ENCODE measurements at places on chromosomes 1 and 21. TPM values are rescaled to one million over a fixed set of nuclear protein-coding genes. Genes with fewer than 3 reads are reported as not detected.

DNA sequence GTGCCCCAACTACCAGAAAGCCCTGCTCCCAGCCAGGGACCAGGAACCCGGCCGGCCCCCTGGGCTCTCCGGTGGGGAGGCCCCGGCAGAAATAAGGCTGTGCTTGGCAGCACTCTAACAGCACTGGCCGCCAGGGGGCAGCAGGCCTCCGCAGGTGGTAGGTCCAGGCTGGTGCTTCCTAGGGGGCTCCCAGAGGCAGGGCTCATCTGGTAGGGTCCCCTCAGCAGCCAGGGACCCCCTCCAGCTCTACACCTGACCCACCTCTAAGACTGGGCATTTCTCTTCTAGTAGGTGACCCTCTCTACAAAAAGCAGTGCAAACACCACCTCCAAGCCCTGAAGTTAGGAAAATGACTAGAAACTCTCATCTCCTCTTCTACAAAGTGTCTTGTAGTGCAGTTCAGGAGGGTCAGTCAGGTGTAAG lies 85.6 kb downstream of the STUM start:
- DNase-seq = peak; percentile 63

- DNase-seq = peak; percentile 87
Observed at GRCh38 chr1:923131-923990, at the start of gene SAMD11. SAMD11 (plus strand) TSS chr1:923923; CDS start chr1:924432, 509 bp downstream.

GRCh38 chr21:28541371-28542112 lies 451.1 kb downstream of the LTN1 start:
- DNase-seq = no peak

DNA sequence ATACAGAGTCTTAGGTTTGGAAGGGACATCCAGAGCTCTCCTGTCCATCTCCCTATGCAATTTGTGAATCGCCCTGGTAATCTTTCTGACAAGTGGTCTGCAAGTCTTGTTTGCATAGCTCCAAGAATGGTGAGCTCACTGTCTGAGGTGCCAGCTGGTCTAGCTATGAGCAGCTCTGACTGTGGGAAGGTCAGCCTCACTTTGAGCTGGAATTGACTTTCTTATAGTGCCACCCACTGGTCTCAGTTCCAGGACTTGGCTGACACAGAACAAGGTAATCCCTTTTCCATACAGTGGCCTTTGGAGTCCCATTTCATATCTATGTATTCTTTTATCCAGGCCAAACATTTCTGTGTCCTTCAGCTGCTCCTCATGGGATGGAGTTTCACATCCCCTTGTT lies 95.6 kb upstream of the C8B start:
- DNase-seq = no peak

DNA sequence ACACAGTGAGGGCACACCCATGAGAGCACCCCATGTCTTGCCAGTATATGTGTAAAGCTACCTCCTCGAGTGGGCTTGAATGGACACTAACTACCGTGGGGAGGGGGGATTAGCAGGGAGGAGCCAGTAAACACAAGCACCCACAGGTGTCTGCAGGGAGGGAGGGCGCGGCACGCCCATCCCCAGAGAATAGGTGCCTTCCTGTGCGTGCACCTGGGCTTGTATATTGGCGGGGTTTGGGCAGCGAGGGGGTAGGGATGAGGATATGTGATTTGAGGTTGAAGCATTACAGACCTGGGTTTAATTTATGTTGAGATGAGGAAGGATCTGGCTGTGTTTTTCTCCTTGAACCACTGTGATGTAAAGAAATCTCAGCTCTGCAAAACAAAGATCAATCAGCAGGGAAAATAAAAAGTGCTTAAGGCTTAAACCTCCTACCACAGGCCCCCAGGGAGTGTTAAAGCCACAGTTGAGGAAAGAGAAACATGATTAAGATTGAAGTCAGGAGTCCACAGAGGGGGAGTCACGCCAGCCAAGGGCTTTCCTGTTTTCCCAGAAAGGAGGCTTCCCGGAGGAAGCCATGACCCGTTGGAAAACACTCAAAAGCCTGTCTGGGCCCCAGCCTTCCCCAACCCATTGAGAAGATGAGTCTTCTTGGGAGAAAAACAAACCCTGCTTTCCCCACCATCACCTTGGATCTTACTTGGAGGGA lies 80.0 kb downstream of the CAMK2N1 start:
- DNase-seq = peak; percentile 59

- peak; percentile 25 for DNase-seq
Observed at GRCh38 chr1:9651565-9652378, at the start of gene PIK3CD. PIK3CD (plus strand) TSS chr1:9651731; CDS start chr1:9710456, 58,725 bp downstream.

DNA sequence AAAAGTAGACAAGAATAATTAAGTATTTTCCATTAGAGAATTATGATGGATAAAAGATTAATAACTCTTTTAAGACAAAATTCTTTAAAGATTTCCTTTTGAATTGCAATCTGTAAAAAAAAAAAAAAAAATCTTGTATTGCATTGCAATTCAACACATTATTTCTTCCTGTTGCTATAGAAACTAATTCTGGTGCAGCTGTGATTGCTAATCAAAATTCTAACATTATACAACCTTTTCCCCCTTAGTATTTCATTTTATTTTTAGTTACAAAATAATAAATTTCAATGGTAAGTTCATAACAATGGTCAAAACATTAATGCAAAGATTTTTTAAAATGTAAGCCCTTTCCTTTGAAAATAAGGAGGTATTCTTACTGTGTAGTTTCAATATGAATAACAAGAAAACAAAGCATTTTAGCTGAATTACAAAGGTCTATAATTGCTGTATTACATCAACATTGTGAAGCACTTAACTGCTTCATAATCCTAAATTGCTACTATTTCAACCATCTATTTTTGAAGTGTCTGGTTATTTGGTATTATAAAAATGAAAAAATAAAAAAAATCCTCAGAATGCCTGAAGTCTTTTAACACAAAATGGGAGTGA lies 135.0 kb downstream of the SYT14 start:
- DNase-seq = peak; percentile 53

DNA sequence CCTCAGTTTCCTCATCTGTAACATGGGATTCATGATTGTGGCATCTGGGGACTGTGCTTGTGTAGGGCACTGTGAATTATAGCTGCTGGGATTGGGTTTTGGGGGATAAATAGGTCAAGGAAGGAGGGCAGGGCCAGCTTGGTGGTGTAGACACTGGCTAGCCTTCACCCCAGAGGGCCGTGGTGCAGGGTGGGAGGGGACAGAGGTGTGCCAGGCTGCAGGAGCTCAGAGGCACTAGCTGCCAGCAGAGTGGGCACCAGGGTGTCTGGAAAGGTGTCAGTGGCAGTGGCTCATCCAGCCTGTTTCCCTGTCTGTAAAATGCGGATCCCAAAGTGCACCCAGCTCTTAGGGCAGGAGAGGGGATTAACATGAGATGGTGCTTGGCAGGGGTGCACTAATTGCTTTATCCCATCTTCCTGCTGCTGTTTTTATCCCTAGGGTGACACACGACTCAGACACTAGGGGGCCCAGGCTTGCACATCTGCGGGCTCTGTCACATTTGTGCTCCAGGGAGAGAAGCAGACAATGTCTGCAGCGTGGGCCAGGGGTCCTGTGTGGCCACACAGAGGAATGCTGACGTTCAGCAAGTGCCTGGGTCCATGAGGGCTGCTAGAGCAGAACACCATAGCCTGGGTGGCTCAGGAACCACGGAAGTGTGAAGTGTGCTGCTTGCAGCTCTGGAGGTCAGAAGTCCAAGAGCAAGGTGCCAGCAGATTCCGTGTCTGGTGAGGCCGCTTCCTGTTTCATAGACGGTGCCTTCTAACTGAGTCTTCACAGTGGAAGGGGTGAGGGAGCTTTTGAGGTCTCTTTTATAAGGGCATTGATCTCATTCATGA lies 19.3 kb downstream of the OBSCN start:
- DNase-seq = no peak

- no peak for DNase-seq
Observed at GRCh38 chr1:152968248-152968647, 2.2 kb upstream of the SPRR4 start.

GRCh38 chr1:33365560-33365997 lies 44.7 kb upstream of the A3GALT2 start:
- DNase-seq = peak; percentile 79

DNA sequence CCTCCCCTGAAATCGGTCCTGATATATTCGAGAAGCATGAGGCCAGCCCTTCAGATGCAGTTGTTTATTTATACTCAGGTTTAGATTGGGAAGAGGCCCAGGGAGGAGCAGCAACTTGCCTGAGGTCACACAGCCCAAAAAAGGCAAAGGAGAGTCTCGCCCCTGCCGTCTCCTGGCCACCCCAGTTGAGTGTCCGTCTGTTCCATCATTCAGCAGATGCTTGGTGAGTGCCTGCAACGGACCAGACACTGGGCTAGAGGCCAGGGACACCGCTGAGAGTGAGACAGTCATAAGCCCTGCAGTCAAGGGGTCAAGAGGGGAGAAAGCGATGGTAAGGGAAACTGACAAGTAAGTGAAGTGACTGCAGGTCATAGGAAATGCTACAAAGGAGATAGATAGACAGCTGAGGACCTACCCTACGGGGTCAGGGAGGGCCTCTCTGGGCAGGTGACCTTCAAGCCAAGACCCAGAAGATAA lies 15.4 kb upstream of the SELENON start:
- peak; percentile 68 for DNase-seq

DNA sequence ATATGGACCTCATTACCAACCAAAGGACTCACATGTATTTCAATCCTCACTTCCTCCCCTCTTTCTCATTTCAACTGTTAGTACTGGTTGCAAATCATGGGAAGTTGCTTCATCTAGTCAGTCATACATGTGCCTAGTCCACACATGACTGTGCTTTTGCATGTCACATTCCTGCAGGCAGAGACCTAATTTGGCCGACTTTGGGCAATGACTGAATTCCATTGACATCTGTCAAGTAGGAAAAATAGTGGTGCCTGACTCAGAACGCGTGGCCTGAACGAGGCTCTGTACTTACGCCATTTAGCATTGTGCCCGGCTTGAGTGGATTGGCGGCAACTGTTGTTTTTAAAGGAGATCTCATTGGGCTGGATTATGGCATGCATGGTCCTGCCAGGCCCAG lies 18.0 kb downstream of the PTPRU start:
- DNase-seq = no peak

- peak; percentile 61 for DNase-seq
Observed at GRCh38 chr1:3501856-3502640, 47.6 kb downstream of the ARHGEF16 start.

- peak; percentile 27 for DNase-seq
Observed at GRCh38 chr1:217135569-217135915, 412.3 kb upstream of the ESRRG start.

DNA sequence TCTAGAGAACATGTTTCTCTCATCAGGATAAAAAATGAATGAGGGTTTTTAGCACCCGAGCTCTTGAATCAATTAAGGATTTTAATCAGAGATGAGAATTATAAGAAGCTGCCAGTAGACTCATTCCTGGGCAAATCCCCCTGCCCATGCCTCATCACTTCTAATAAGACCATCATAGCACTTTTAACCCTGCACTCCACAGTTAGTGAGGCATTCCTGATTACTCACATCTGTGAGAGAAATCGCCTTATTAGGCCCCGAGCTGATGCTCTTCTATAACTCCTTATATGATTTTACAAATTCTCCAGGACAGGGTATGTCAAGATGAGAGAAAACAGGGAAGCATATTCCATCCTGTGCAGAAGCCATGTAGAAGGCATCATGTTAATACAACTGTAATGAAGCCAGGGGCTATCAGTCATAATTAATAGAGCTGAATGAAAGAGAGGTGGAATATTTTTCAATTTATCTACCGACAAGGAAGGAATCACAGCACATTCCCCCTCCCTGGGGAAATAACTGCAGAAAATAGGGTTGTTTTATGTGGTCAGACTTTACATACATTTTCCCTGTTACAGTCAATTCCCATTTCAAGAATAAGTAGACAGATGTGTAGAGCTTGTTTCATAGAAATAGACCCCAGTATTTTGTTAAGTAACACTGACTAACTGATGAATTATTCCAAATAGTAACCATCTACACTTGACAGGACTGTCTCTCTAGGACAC lies 272.7 kb downstream of the HHIPL2 start:
- DNase-seq = no peak

GRCh38 chr1:46522184-46522968 lies 29.1 kb downstream of the KNCN start:
- peak; percentile 34 for DNase-seq

The HSF2BP gene
- 3.2 TPM for total RNA-seq

The OR2T11 gene
- not detected for total RNA-seq

The CYP4A22 gene
- not detected for total RNA-seq

The IPO13 gene
- 55.5 TPM for total RNA-seq

The RGS13 gene
- total RNA-seq = 0.62 TPM

The MIXL1 gene
- not detected for total RNA-seq

The INSRR gene
- total RNA-seq = 0.05 TPM

The ALG14 gene
- 0.88 TPM for total RNA-seq

The ACKR1 gene
- total RNA-seq = not detected

The KDM5B gene
- total RNA-seq = 53.0 TPM

The CCDC185 gene
- not detected for total RNA-seq

The OR10K1 gene
- not detected for total RNA-seq

The FCRL5 gene
- not detected for total RNA-seq

The TMEM167B gene
- 34.3 TPM for total RNA-seq

The ADCY10 gene
- total RNA-seq = not detected

All from myocyte (in vitro differentiated cells).